ENCODE measurements at places on chromosomes 3 and 15. TPM values are rescaled to one million over a fixed set of nuclear protein-coding genes. Genes with fewer than 3 reads are reported as not detected.

DNA sequence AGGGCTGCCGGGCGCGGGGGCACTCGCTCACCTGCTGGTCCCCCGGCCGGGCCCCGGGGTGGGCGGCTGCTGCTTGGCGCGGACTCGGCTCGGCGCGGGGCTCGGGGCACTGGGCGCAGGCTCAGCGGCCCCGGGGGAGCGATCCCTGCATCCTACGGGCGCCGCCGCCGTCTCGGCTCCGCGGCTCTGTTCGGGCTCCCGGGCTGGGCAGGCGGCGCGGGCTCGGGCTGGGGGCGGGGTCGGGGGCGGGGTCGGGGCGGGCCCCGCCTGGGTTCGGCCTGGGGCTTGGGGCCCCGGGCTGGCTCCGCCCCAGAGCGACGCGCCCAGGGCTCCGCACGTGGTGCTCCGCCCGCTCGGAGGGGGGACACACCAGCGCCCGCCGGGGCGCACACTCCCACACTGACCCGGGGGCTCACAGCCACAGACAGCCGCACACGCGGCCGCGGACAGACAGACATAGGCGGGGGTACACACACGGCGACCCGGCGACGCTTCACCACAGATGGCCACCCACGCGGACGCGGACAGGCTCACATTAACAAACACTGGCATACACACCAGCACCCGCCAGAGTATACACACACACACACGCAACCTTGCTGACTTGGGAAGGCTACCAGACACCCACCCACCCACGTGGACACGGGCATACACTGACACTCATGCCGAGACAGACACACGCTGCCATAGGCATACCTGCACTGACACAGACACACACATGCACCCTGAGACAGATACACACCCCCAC, at the start of gene SCN5A:
Gene SCN5A, minus strand, starts transcription at position 188 of the 748 bp plus-strand sequence. CDS start 16,380 bp downstream, outside the sequence.
- no peaks in the 10 kb centered on the region for H3K36me3 ChIP-seq
- peaks cover 8% of the 10 kb centered on the region for H3K4me1 ChIP-seq
- peaks cover 64% of the 10 kb centered on the region for H3K27me3 ChIP-seq
- no peak within 1 kb of the TSS for H3K27ac ChIP-seq
- DNase-seq: peak; percentile 43
- peak within 1 kb of the TSS; percentile 60 for H3K4me3 ChIP-seq

DNA sequence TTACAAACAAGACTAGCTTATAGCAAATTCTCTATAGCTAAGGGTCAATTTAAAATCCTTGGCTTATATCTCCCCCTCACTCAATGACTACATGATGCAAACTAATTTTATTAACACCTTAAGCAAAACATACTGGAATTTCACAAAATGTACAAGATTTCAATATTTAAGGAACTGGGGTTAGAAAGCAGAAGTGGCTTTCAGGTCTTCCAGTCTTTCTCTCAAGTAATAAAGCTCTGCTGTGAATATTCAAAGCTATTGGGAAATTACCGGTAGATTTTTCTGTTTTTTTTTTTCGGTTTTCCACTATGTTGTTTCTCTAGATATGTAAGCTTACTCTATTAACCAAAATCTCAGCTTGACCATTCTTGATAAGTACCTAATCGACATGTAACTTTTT, 3.9 kb downstream of the EPM2AIP1 start:
- peak overlapping the region; percentile 8 for H3K4me3 ChIP-seq
- H3K27ac ChIP-seq: no peak overlapping the region
- H3K4me1 ChIP-seq: peaks cover 18% of the 10 kb centered on the region
- H3K27me3 ChIP-seq: no peaks in the 10 kb centered on the region
- DNase-seq: no peak

- peaks cover 2% of the 10 kb centered on the region for H3K4me1 ChIP-seq
- no peak for DNase-seq
- H3K27ac ChIP-seq: no peak overlapping the region
- H3K27me3 ChIP-seq: no peaks in the 10 kb centered on the region
Observed at GRCh38 chr15:101026656-101027272, 107.6 kb downstream of the LRRK1 start.

GRCh38 chr3:173135059-173135458, 6.0 kb downstream of the SPATA16 start:
- H3K36me3 ChIP-seq: no peaks in the 10 kb centered on the region
- H3K27me3 ChIP-seq: no peaks in the 10 kb centered on the region
- no peak for DNase-seq
- no peak overlapping the region for H3K27ac ChIP-seq
- no peak overlapping the region for H3K4me3 ChIP-seq
- no peaks in the 10 kb centered on the region for H3K4me1 ChIP-seq

DNA sequence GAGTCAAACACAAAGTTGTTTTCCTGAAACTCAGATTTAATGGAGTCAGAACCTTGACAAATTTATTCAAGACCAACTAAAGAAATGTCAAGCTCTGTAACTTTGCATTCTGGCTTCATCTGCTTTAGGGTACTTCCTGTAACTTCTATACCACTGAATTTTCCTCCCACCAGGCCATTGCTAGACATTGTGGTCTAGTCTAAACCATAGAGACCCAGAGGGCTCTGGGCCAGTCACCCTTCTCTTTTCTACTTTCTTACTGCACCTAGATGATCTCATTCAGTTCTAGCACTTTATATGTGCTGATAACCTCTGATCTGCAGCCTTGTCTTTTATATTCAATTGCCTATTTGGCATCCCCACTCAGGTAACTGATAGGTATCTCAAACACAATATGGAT, 2.8 kb upstream of the OR5K1 start:
- H3K4me1 ChIP-seq: no peaks in the 10 kb centered on the region
- H3K27me3 ChIP-seq: no peaks in the 10 kb centered on the region
- no peak overlapping the region for H3K27ac ChIP-seq

TMC3 gene
- polyA plus RNA-seq: 0.07 TPM

UNC13C gene
- 0.11 TPM for polyA plus RNA-seq

Measured in thymus (tissue), 14 donors.